CD4-positive, alpha-beta T cell treated with Interleukin-6 at 100 ng/mL for 8 hours (primary cell): ENCODE measurements at places on chromosomes 7 and 10.

DNA sequence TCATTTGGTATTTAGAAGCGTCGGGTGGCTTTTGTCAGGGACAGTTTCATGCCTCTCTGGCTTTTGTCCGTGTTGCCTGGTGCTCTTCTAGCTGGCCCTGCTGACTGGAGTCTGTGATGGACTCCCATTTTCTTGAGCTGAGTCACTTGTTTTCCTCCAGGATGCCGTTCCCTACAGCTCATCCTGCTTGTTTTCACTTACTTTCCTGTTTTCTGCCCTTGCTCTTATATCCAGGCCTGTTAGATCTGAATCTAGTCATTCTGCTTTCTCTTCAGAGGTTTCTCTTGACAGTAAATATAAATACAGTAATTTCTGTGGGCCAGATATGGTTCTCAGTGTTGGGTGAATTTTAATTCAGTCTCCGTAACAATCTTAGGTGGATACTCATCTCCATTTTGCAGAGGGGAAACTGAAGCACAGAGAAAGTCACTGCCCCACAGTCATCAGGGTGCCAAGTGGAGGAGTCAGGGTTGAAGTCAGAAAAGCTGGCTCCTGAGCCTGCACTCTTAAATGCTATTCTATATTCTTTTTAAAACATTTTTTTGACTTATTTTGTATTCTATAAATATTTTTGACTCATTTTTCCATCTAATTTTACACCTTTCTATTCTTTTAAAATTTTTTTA, 85.4 kb downstream of the CCNY start:
- no peak for DNase-seq

DNA sequence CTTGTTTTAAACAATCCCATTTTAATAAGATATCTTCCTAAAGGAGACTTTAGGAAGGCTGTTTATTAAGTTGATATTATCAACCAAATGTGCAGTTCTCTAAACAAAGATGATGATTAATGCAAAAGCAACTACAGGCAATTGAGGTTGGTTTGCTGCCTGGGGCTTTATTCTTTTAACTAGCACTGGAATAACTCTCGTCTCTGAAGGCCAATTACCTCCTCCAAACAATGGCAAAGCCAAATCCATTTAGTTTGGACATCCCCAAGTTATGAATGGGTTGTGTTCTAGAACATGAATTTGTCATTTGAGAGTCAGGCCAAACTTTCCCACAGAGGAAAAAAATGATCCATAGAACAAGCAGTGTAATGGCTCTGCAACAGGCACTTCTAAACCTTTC, 114.1 kb downstream of the SLC16A9 start:
- no peak for DNase-seq

GRCh38 chr10:33799281-33799943, 464.9 kb upstream of the NRP1 start:
- no peak for DNase-seq

DNA sequence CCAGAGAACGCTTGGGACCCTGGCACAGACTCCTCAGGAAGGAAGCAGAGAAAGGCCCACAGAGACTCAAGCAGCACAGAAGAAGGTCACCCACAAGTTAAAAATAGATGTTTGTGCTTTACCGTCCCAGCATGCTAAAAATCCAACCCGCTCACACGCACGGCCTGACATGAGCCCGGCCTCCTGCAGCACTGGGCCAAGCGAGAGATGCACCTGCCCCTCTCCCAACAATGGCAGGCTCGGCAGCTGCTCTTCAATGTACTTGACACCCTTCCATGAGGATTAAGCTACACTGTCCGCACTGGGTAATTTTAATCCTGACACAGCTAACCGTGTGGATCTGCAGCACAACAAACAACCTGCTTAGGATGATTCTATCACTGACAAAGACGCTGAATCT, 9.3 kb downstream of the DIP2C start:
- DNase-seq: no peak

GRCh38 chr10:64113792-64114191, 592.6 kb downstream of the REEP3 start:
- no peak for DNase-seq

- DNase-seq: peak; percentile 54
Measured at GRCh38 chr7:2405601-2406345, 2.4 kb downstream of the CHST12 start.

- DNase-seq: no peak
Measured at GRCh38 chr7:14381306-14381705, 391.8 kb upstream of the ETV1 start.
